ENCODE measurements at places on chromosomes 16 and 17.

- DNase-seq = no peak
Observed at GRCh38 chr17:17156107-17156506, 50.0 kb downstream of the PLD6 start.

DNA sequence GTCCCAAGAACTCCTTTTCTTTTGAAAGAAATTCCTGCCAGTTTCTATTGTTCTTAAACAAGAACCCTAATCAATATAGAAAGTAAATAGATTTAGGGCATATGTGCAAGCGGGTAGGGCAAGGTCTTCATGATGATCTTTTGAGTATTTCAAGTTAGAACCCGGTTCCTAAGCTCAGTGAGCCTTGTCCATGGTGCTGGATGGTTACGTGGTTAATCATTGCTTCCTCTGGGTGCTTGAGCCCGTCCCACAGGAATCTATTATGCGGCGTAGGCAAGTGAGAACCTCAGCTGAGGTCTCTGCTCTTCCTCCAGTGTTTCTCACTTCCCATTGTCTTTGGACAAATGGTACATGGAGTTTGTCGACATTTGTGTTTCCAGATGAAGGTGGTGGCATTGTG lies 580.8 kb upstream of the EEF2KMT start:
- DNase-seq = no peak

DNA sequence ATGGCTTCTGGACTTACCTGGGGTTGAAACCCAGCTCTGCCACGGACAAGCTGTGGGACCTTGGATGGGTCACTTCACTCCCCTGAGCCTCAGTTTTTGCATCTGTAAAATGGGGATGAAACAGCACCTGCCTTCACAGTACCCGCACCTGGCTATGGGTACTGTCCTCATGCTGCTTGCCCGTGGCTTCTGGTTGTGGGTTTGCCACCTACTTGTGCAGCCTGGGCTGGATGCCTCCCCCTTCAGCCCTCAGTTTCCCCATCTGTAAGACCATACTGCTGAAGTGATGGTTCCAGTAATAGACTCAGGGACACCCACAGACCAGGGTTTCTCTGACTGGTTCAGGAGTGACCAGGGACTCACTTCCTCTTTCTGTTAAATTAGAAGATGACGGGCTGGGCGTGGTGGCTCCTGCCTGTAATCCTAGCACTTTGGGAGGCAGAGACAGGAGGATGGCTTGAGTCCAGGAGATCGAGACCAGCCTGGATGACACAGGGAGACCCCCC lies 9.4 kb downstream of the GLIS2 start:
- no peak for DNase-seq

DNA sequence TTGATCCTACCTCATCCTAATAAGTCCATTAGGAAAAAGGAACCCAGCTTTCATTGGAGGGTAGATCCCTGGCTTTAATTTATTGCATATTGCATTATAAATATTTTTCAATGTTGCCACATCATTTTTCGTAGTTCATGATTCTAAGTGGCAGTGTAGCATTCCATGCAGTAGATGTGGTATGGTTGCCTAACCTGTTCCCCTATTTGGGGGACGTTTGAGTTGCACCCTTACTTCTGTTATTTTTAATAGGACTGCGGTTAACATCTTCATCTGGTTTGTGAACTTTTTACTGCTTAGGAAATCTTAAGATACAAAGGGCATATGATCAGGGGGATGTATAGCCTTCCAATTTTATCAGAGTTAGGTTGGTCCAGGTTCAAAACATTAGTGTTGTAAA lies 5.4 kb downstream of the SCPEP1 start:
- DNase-seq = no peak

DNA sequence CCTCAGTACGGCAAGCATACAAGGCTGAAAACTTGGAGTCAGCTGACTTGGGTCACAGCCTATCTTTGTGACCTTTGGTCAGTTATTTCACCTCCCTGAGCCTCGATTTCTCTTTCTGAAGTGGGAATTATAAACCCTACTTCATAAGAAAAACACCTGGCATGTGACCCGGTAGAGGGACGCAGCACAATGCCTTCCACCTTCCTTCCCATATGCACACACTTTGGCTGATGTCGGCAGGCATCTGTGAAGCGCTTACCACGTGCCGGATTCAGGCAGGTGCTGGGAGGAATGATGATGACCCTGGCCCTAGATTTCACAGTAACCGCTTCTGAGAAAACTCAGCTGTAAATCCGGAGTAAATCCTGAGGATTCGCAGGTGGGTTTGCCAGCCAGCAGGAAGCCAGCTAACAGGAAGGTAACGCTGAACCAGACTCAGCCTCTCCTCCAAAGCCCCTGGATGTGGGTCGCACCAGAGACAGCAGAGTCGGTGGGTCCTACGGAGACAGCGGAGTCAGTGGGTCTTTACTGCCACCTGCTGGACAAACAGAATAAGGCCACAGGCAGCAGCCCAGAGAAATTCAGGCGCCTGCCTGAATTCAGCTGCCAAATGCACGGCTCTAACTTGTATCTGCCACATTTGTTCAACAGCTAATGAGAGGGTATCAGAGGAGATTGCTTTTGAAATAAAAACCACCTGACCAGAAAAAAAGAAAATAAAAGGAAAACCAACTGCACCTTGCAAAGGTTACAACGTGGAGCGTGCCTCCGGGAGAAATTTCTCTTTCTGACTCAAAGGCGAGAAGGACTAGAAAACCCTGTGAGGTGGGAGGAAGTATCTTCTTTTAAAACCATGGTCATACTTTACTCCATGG lies 16.6 kb downstream of the COPRS start:
- peak; percentile 14 for DNase-seq

DNA sequence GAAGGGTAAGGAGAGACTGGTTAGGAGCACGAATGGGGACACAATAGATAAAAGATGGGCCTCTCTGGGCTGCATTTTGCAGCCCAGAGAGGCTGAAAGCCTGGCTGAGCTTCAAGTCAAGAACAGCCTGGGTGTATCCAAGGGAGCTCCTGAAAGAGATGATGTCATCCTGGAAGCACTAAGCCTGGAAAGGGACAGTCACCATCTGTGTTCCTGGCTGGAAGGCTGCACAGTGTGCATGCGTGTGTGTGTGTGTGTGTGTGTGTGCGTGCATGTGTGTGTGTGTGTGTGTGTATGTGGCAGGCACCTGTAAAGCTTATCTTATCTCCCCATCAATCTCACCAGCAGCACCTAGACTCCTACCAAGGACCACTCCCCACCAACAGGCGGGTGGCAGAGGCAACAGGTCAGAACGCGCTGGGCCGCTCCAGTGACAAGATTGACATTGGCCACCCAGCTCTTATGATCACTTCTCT lies 44.1 kb downstream of the COG7 start:
- no peak for DNase-seq

DNA sequence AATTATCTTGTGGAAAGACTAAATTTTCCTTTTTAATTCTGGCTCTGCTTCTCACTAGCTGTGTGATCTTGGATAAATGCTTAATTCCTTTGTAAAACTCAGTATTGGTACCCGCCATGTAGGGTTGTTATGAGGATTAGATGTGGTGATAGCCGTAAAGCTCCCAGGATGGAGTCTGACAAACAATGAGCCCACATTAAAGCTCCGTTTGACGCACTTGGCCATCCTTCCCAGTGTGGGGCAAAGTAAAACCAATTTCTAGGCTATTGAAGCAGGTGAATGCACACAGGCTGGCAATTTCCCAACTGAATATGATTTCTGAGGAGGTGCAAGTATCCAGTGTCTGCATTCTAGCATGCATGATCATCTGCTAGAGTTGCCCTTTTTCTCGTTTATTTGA lies 123.6 kb downstream of the MRTFB start:
- no peak for DNase-seq

DNA sequence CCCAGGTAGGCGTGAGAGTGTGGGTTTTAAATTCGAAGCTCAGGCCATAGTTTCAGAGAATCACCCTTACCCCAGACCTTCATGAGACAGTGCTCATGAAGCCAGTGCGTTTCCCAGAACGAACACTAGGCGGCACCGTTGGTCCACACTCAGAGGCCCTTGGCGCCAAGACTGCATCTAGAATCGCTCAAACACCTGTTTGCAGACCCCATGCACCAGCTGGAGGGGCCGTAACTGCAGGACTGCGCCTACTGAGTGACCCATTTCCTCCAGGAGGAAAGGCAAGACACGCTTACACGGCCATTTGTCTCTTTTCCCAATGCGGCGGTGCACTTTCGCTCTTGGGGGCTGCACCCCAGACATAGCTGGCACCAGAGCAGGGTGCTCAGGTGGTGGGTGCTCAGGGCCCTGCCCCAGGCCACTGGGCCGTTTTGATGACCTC lies 34.0 kb downstream of the ADGRG5 start:
- peak; percentile 69 for DNase-seq

- no peak for DNase-seq
Observed at GRCh38 chr17:64410750-64411490, 20.3 kb upstream of the PECAM1 start.

DNA sequence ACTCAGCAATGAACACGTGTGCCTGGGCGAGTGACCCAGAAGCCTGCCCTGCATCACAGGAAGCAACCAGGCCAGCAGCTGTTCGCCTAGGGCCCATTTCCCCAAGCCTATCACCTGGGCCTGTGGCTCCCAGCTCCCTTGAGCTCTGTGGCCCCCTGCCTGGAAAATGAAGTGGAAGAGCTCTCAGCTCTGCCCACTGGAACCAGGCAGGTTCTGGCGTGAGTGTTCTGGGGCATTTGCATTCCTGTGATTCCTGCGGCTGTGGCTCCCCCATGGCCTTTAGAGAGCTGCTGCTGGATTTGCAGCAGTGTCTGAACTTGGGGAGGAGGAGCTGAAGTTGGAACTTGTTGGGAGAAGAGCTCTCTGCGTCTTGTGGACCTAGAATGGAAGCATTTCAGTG lies 22.8 kb downstream of the PGS1 start:
- no peak for DNase-seq

DNA sequence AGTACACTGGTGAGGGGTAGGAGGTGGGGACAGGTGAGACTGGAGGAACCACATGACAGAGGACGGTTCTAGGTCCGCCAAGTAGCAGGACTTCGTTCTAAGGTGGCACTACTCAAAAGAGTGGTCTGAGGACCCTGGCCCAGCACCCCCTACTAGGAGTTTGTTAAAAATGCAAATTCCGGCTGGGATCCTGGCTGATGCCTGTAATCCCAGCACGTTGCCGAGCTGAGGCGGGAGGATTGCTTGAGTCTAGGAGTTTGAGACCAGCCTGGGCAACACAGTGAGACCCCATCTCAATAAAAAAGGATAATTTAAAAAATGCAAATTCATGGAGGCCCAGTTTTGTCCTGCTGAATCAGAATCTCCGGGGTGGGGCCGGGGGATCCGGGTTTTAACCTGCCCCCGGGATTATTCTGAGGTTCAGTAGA lies 59.1 kb downstream of the WSB1 start:
- no peak for DNase-seq

GRCh38 chr17:50394711-50395110 lies 2.6 kb downstream of the LRRC59 start:
- DNase-seq = no peak

DNA sequence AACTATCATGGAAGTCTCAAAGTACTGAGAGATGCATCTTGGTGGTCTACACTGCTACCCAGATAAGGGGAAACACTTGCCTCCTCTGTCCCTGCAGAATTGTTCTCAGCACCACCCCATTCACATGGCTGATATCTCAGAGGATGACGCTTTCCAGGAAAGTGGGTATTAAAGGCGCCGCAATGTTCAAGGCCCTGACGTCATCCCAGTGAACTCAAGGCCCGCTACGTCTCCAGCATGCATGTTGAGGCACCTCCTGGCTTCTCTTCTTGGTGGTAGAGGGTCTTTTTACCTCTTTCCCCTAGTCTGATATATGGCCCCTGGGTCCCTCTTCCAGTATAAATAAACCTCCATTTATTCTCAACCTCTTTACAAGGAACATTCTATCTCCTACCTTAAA lies 1.0 kb downstream of the OR1A1 start:
- no peak for DNase-seq

- no peak for DNase-seq
Observed at GRCh38 chr17:78517421-78517820, 59.8 kb downstream of the DNAH17 start.

DNA sequence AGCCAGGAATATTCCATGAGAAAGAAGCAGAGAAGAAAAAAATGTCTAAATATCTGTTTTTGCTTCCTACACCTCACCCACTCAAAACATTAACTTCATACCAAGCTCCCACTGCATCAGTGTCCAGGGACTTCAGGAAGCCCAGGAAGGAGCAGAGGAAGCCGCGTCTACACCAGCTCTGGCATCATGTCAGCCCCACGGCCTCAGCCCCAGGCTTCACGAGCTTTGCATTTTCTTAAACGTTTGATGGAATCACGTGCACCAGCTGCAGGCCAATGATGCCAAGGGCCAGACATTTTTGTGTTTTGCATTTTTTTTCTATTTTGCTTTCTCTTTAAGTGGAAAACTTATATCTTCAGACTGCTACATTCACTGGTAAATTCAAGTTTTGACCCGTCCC lies 48.6 kb downstream of the CDRT4 start:
- no peak for DNase-seq

DNA sequence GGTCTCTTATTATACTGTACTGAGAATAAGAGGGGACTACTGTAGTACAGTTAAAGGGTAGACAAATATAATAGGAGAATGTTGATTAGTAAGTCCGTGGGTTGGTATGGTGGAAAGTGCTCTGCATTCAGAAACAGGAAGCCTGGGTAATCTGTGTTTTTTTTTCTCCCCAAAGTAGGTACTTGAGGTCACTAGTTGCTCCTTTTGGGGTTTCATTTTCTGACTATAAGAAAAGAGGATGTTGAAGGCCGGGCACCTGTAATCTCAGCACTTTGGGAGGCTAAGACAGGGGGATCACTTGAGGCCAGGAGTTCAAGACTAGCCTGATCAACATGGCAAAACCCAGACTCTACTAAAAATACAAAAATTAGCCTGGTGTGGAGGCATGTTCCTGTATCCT lies 42.0 kb upstream of the MMD start:
- no peak for DNase-seq
